ENCODE measurements at places on chromosomes 1 and 21.

DNA sequence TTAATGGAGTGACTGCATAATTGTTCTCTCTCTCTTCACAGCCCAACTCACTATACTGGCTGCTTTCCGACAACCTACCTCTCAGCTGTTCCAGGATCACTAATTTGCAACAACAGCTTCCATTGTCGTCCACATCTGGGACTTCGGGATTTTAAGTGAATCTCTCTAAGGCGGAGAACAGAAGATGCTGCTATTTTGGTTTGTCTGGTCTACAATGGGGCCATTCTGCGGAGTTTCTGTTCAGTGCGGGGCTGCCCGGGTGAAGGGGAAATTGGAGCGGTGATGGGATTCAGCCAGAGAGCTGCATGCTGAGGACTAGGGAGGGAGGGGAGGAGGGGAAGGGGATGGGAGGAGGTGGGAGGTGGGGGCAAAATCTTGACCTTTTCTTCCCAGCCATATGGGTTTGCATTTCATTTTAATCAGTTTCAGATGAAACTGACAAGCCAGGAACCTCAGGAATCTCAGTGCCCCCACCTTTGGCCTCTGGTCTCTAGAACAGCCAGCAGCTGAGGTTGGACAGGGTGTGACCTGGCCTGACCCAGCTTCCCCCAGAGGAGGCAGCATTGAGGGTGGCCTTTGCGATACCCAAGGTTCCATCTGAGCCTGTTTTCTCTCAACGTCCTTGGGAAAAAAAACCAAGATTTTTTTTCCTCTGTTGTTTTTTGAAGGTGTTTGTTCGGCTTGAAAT, 6.9 kb upstream of the SRP9 start:
- DNase-seq = no peak

- no peak for DNase-seq
Measured at GRCh38 chr1:10117865-10118264, 85.1 kb downstream of the UBE4B start.

GRCh38 chr1:21935393-21935804, 1.7 kb downstream of the HSPG2 start:
- DNase-seq = no peak

DNA sequence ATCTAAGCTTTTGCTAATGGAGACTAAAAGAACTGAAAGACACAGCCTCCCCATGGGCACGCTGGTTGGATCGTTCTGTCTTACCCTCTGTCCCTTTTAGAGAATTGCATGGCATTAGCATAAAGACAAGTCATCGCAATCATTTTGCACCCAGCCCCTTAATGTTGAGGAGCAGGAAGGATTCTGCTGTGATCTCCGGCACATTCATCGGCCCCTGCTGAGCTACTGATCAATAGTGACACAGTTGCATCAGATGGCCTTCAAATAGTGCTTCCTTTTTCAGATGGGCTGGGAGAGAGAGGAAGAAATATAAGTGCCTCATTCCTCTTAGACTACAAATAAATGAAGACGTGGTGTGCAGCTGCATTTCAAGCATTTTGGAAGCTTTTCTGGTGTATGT, 75.4 kb downstream of the NOS1AP start:
- DNase-seq = no peak

GRCh38 chr21:42219606-42220137, 732 bp downstream of the ABCG1 start:
- no peak for DNase-seq

DNA sequence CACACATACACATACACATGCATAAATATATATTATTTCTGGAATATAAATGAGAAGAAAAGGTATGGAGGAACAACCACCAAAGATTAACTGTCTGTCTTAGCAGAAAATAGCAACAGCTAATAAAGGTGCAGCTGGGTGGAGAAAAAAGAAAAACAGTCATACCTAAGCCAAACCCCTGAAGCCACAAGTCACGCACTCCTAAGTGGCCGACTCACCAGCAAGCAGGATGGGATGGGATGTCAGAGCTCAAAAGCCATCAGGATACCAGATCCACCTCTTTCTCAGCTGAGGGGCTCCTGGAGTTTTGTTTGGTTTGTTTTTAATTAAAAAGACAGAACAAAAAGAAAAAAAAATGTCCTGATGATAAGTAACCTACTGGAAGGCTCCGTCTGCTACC, 64.7 kb upstream of the HIVEP3 start:
- DNase-seq = no peak

DNA sequence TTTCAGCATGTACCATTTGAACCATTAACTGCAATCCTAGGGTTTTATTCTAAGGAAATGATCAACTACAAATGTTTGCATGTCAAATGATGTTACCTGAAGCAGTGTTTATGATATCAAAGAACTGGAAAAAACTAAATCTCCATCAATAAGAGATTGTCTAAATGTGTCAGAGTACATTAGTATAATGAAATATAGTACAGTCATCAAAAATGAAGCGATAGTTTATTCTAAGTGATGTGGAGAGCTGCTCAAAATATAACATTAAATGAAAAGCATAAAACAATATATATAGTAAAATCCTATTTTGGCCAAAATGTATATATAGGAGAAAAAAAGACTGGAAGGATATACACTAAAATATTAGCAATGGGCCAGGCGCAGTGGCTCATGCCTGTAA, 24.0 kb downstream of the AKNAD1 start:
- DNase-seq = no peak

GRCh38 chr1:213986020-213986924, 1.5 kb upstream of the PROX1 start:
- DNase-seq = no peak

GRCh38 chr1:20248971-20249612, 41.6 kb upstream of the VWA5B1 start:
- DNase-seq = peak; percentile 75

GRCh38 chr1:173393659-173394000, 83.5 kb upstream of the PRDX6 start:
- no peak for DNase-seq

DNA sequence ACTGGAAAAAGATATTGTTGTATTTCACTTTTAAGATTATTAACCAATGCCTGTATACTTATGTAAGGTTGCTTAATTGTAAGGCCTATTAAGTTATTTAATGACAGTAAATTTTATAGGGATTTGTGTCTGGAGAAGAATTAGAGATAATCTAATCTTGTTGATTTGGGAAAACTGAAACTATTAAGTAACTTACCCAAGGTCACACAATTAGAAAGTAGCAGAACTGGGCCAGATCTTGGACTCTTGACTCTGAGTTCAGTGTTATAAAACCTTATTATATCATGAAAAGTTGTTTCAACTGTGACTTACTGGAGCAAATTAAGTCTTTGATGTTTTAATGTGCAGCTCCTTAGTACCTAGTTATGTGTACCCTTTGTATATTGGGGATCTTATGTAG, 38.5 kb downstream of the CAMTA1 start:
- DNase-seq = no peak

GRCh38 chr1:54280651-54281050, 80.7 kb downstream of the MRPL37 start:
- DNase-seq = no peak
